Heart left ventricle (tissue), 16 donors: ENCODE measurements at places on chromosomes 4 and X.

DNA sequence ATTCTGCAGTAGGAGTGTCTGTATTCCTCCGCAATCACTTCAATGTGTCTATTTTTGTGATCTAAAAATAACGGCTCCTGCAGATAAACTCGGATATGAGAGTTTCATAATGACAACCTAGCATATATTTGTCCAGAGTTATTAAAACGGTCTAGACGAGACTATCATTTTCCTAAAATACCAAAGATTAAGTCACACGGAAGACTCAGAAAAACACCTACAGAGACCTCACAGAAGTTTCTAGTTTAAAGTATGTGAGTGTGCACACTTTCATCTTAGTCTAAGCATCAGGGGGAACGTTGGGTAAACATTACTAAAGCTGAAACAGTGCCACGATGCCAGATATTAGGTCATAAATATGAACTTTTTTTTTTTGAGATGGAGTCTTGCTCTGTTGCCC is 156.9 kb downstream of the AFAP1 start:
- DNase-seq: no peak

GRCh38 chrX:40175511-40176350 is 78.0 kb upstream of the BCOR start:
- DNase-seq: peak; percentile 82

DNA sequence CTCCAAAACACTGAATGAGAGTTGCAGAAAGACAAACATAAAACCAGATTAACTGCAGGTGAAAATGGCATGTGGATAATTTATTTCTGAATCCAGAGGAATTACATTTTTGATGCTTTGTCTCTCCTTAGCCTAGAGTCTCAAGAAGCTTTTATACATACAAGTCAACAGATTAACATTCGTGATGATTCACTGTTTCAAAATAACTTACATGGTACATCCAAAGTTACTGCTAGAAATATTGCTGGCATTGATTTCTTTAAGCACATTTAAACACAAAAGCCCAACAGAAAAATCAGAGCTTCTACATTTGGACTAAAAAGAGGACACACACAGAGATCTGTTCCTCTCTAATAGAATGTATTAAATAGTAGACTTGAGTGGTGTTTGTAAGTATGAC is 105.6 kb downstream of the AMELX start:
- no peak for DNase-seq

DNA sequence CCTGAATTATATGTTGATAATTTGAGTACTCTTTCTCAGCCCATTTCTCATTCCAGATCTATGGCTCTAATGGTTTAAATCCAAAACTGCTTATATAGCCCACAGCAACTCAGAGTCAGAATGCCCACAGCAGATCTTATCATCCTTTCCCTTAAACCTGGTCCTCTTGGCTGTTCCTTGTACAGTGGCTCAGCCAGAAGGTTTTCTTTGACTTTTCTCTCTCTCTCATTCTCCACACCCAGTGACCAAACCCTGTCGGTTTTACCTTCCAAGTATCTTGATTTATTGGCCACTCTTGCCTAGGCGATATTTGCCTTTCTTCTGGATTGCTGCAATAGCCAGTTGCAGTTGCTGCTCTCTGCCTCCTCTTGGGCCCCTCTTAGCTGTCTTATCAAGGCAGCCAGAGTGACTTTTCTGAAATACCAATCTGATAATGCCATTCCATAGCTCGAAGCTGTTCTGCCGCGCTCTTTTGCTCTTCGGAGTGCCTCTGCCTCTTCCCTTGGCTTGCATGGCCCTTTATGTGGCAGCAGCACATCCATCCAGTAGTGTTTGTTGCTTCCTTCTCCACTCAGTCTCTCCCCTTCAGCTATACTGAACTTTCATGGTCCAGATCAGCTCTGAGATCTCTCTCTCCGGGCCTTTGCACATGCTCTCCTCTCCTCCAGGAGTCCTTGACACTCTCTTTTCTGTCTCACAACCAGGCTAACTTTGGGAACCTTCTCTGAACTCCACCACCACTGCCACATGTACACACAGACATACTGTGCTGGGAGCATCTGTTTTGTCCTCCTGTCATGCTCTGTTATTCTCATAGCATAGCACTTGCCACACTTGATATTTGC is 11.8 kb downstream of the GAB1 start:
- no peak for DNase-seq

- no peak for DNase-seq
Observed at GRCh38 chr4:56817840-56818491, 3.5 kb downstream of the SPINK2 start.

DNA sequence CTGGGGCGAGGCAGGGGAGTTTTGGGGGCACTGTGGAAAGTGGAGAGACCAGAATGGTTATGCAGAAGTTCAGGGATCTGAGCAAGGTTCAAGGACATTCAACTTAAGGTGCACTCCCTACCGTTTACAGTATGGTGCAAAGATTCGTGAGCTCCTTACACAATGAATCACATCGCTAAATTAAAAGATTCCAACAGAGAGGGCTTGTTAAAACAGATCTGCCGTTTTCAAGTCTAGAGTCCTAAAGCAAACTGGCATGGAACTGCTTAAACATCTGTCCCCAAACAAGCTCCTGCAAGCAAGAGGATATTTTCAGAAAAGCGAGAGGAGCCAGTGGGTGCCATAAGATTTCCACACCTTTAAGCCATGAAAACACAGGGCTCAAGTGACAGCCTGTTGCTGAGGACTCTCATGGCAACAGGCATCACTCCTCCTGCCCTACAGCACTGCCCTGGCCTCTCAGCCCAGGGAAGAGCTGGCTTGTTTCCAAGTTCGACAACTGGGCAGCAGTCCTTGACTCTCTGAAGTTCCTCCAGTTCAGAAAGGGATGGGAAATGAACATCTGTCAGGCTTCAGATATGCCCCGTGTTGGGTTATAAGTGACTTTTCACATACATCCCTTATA is 10.0 kb downstream of the FAM184B start:
- DNase-seq: no peak

GRCh38 chr4:81881855-81882621 is 410.3 kb upstream of the RASGEF1B start:
- no peak for DNase-seq

DNA sequence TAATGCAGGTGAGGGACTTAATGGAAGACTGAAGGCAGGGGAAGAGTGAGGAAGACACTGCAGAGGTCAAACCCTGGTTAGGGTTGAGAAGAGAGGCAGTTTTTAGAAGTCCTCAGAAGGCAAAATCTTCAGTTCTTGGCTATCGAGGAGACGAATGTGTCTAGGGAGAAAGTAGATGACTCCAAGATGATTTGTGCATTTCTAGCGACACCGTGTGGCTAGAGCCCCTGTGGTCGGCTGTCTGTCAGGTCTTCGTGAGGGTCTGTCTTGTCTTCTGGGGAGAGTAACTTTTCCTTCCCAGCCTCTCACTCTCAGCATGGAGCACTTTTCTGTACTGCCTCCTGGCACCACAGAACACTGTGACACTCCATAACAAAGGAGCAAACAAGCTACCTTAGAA is 458.1 kb downstream of the STIM2 start:
- DNase-seq: no peak
